Muscle of arm (tissue), 14 donors: ENCODE measurements at places on chromosomes 2 and 18.

GRCh38 chr2:24285484-24286152 lies 74.7 kb downstream of the ITSN2 start:
- no peak for DNase-seq

GRCh38 chr2:220904015-220904414 lies 668.1 kb downstream of the EPHA4 start:
- DNase-seq = no peak

DNA sequence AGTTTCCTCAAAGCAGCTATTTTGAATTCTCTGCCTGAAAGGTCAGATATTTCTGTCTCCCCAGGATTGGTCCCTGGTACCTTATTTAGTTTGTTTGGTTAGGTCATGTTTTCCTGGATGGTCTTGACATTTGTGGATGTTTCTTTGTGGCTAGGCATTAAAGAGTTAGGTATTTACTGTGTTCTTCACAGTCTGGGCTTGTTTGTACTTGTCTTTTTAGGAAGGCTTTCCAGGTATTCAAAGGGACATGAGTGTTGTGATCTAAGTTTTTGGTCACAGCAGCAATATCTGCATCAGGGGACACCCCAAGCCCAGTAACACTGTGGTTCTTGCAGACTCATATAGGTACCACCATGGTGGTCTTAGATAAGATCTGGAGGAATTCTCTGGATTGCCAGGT lies 11.8 kb downstream of the MYO3B start:
- no peak for DNase-seq

DNA sequence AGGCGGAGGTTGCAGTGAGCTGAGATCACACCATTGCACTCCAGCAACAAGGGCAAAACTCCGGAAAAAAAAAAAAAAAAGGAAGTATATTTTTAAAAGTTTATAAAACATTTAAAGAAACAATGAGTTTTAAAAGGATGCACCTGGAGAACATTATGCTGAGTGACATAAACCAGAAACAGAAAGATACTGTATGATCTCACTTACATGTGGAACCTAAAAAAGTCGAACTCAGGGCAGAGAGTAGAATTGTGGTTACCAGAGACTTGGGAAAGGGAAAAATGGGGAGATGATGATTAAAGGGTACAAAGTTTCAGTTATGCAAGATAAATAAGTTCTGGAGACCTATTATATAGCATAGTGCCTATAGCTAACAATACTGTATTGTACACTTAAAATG lies 52.8 kb upstream of the RTN4 start:
- DNase-seq = no peak

GRCh38 chr18:24176727-24177416 lies 38.0 kb downstream of the CABYR start:
- peak; percentile 36 for DNase-seq

- DNase-seq = no peak
Measured at GRCh38 chr18:59446012-59446411, 86.9 kb upstream of the LMAN1 start.

- no peak for DNase-seq
Measured at GRCh38 chr2:240909216-240909974, 3.3 kb downstream of the CROCC2 start.

DNA sequence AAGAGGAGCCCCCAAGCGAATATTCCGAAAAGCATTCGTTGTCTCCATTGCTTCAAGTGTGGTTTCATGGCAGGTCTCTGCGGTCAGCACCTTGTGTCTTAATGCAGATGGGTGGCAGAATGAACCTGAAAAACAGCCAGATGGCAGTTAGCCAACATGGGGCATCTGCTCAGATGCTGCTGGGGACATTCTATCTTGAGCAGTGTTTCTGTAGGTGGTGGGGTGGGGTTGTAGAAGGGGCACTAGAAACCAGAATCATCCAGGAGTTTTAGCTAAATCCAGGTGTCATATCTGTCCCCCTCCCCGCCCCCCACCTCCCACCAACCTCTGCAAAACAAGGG lies 42.1 kb downstream of the ST6GAL2 start:
- DNase-seq = no peak

DNA sequence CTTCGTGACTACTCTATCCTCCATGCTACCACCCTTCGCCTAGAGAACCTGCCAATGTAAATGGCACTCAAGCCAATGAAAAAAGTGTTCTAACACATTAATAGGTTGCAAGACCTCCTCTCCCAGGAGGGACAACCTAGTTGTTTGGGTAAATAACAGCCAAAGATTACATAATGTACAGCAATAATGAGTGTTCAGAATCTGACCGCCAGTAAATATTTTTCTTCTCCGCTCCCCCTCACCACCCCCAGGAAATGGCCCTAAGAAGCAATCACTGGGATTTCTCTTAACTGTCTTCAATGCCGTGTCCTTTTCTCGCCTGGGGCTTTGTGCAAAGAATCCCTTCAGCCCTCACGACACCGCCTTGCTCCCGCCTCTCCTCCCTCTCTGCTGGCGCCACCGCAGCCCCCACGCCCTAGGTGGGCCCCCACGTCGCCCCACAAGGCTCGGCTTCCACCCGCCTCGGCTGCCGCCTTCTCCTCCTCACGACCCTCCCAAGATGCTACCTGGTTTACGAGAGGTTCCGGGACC lies 458 bp downstream of the HYCC2 start:
- no peak for DNase-seq

DNA sequence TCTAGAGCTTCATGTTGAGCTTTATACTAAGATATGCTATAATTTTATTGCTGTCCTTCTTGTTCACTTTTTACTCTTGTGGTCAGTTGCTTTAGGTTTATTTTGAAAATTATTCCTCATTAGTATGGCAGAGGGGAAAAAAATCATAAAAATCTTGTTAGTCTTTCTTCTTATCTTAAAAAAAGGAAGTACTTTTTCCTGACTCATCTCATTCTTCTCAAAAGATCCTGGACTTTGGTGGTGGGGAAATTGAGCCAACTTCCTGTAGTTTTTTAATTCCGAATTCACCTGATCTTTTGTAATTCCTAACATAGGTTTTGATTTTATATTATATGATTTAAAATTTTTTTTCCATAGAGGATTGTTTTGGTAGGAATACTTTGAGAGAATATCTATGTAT lies 3.8 kb downstream of the SLC4A1AP start:
- DNase-seq = no peak

DNA sequence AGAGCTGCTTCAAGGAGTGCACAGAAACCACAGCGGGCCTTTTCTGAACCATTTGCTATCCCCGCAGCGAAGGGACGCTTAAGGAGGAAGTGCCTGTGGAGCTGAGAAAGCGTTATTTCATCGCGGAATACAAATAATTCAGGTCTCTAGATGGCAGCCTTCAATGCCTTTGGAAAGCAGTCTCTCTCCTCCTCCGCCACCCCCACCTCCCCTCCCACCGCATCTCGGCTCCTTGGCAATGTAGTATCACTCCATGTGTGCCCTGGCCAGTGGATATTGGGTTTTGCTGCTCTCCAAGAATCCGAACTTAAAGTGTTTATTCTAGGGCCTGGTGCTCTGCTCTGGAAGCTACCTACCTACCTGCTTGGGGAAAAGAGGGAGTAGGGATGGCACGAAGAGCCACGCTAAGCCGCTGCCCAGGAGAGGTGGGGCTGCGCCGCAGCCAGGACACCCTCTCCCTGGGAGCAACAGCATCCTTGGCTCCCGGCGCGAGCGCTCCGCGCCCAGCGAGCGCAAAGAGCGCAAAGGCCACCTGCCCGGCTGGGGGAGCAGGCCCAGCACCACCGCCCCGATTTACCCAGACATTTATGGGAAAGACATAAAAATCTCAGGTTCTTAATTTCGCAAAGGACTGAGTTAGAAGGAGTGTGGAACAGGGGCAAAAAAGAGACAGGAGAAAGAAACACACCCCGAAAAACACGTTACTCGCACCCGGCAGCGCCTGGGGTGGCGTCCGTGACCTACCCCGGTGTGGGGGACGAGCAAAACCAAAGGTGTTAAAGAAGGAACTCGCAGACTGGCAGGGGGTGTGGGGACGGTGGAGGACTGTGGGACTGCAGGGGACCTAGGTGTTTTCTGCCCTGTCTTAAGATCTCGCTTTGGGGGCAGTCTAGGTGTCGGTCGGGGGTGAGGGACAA lies 1.0 kb downstream of the SPHKAP start:
- peak; percentile 10 for DNase-seq

DNA sequence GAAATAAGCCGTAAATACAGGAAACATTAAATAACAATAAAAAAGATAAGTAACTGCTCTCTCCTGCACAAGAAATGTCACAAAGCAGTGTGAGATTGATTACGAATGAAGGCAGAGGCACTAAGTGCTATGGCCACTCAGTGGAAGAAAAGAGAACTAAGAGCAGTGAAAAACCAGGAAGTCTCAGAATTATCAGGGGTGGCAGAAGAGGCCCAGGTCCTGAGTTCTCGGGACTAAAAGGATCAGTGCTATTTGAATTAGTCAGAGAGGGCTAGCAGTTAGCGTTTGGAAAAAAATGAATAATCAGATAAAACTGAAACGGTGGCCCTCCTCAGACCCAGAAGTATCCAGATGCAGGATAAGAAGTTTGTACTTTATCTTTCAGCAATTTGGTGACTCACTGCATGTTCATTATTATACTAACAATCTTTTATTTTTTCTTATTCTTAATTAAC lies 367.1 kb downstream of the ZEB2 start:
- no peak for DNase-seq

DNA sequence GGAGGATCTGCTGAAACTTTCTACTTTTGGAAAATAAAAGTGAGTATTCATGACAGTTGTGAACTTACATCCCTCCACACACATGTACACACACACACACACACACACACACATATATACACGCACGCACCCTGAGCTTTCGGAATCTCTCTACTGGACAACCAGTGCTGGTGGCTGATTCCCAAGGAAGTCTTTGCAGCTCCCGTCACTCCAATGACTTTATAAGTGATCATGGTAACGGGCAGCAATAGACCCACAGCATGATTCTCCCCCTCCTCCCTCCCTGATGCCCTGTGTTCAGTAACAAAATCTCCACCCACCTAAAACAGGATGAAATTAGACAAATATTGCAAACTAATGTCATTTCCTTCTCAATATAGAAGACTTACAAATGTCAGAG lies 364.9 kb downstream of the IRS1 start:
- no peak for DNase-seq

DNA sequence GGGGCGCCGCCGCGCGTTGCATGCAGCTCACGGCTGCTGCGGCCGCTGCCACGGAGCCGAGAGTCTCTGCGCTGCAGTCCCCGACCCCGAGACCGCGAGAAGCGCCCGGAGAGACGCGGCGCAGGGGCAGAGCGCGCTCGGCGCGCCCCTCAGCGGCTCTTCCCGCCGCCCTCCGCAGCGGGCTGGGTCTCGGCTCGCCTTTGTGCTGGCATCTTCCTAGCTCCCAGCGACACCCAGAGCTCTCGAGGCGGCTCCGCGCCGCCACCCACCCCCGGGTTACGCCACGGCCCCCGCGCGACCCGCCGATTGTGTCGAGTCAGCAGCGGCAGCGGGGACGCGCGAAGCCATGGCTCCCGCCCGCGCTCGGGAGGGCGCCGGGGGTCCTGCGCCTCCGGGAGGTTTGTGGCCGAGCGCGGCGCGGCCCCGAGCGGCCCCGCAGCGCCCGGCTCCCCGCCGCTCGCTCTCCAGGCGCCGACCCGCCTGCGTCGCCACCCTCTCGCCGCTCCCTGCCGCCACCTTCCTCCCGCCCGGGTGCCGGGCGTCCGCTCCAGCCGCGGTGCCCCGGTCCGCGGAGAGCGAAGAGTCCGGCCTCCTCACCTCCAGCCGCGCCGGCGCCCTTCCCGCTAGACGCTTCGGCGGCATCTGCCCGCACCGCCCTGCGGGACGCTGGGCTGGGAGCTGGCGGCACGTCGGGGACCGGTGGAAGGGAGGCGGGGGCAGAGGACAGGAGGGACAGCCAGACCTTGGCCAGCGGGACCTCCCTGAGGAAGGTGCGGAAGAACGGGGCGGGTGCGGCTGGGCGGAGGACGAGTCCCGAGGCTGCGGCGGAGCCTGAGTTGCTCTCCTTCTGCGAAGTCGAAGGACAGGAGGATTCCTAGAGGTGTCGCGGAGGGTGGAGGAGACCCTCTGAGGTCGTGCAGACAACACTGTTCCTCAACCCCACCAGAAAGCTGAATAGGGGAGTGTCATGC lies 46.3 kb upstream of the CCDC150 start:
- peak; percentile 56 for DNase-seq

GRCh38 chr18:35041815-35042387 lies 688 bp downstream of the MAPRE2 start:
- DNase-seq = no peak

DNA sequence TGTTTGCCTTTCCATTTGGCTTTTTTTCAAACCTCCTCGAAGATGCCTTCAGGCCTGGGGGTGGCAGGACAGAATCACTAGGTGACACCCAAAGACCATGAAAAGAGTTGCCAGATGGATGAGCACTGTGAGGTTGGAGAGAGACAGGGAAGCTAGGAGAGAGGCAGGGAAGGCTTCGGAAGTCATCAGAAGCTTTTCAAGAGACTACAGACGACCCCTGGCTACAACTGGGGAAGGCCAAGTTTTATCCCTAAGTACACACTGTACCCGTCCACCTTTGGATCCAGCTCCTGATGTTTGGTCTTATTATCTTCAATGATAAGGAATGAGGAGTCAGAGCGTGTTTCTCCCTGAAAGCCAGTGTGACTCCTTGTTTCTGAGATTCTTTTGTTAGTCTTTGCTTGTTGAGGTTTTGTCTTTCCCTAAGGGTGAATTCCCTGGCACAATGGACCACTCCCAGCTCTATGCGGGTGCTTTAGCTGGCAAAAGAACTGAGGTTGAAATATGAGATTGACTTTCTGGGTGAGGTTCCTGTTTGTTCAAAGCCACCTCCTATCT lies 33.4 kb upstream of the SLC9A2 start:
- DNase-seq = no peak

DNA sequence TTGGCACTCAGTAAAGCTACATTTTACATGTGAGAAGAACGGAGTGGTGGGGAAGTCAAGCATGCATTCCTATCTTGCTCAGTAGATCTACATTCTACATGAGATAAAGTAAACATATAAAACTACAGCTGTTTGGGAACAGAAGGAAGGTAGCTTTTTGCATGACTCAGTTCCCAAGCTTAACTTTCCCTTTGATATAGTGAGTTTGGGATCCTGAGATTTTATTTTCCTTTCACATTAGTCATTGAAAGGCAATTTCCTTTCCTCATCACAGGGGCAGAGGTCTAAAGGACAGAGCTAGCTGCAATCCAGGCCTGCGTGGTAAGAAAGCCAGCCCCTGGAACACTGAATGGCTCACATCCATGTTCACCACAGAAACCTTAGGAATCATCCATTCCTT lies 257.2 kb downstream of the SRBD1 start:
- DNase-seq = no peak

DNA sequence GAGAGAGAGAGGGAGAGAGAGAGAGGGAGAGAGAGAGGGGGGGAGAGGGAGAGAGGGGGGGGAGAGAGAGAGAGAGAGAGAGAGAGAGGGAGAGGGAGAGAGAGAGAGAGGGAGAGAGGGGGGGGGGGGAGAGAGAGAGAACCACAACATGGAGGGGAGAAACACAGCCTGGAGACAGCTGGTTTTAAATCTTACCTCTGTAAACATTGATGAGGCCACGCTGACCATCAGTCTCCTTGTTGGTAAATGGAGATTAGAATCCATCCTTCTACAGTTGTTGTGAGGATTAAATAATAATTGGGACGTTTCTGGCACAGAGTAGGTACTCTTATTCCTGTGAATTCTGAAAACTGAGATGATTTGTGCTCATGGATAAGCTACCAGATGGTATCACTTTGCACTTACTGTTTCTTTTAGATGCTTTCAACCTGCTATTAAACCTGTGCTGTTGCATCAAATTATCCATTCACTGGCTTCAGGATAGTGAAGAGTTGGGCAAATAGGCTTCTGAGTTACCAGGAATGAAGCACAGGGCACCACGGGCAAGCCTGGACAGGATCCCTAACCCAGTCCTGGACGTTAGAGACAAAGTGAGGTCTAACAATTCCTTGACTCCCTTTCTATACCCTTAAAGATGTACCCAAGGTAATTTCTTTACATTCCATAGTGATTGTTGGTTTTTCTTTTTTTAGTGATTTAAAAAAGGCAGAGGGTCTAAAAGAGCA lies 318.1 kb downstream of the ZNF521 start:
- DNase-seq = no peak
